ENCODE measurements at places on chromosomes 16 and 17.

GRCh38 chr17:61478790-61479492, 26.7 kb downstream of the TBX4 start:
- no peak for DNase-seq

DNA sequence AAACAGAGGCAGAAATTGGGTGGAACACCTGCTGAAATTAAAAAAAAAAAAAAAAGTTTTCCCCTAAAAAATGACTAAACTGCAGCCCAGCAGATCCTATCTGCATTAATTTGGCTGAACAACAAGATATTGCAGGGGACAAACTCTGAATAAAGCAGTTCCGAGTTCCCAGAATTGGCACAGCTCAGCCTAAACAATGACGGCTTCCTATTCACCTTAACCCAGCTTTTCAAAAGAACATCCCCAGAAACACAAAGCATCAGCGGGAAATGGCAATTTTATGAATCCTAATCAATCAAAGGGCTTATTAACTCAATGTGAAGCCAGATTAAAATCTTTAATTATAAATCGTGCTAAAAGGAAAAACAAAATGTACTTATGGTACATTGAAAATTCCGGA, 497.8 kb upstream of the ZFHX3 start:
- DNase-seq = no peak

DNA sequence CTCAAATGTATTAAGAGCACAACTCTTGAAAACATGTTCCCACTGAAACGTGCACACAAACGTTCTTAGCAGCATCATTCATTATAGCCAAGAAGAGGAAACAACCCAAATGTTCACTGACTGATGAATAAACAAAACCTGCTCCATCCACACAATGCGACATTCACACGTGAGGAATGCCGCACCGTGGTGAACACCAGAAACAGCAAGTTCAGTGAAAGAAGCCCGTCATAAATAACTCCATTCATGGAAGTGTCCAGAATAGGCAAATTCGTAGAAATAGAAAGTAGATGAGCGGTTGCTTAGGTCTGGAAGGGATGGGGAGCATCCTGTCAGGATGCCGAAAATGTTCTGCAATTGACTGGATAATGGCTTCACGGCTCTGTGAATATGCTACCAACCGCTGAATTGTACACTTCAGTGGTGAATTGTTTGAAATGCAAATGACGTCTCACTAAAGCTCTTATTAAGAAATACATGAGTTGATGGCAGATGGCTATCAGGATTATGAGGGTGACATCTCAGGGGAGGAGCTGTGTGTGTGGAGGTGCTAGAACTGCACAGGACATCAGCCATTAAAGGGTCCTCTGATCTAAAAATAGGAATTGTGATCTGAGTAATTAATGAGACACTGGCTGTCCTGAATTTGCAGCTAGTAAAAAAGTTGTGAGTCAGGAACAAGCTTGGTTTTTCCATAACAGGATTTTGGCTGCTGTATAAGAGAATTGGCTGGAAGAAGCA, 771.0 kb downstream of the KCNJ18 start:
- DNase-seq = no peak

GRCh38 chr16:51731160-51731559, 580.1 kb upstream of the SALL1 start:
- no peak for DNase-seq

All from activated T-cell treated with anti-CD3 and anti-CD28 coated beads for 24 hours (primary cell).